ENCODE measurements at places on chromosomes 5 and 9.

GRCh38 chr5:106292654-106293053 is 1378.1 kb downstream of the EFNA5 start:
- DNase-seq: no peak

GRCh38 chr5:35087991-35088390 is 40.2 kb upstream of the AGXT2 start:
- DNase-seq: no peak

DNA sequence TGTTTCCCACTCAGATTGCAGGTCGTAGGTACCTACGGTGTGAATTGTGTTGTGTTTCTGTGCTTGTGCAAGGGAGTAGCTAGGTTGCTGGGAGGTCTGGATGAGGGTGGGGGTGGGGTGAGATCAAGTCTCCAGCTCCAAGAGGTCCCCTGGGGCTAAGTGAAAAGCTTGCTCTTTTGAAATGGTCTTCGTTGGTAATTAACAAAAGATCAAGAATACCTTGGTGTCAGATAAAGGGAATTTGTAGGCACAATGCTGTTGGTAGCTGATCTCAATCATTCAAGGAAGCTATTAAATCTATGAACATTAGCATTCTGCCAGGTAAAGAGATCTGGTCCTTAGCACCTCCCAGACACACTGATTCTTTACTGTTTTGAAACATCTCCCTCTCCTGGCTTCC is 928 bp upstream of the PCDHGC4 start:
- DNase-seq: no peak

- no peak for DNase-seq
Observed at GRCh38 chr9:34985311-34985899, 4.1 kb upstream of the DNAJB5 start.

- DNase-seq: no peak
Observed at GRCh38 chr9:126240835-126241234, 85.8 kb upstream of the MVB12B start.

DNA sequence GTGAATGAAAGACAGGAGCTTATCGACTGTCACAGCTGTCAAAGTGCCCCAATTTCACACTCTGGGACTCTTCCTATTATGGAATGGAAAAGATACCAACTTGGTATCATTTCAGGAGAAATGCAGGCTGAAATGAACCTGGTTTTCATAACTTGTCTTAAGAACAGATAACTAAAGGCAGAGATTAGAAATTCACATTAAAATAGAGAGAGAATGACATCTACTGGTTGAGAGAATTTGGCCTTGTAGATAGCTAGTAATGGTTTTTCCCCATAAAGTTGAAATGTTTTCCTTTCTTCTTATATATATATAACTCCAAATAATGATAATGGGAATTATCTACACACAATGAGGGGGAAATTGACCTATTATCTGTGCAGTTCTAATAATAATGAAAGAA is 600.2 kb upstream of the CCNG1 start:
- DNase-seq: no peak

GRCh38 chr5:141135030-141135717 is at the start of gene PCDHB5:
Gene PCDHB5, plus strand, starts transcription at chr5:141135206. Its CDS starts 229 bp downstream, at chr5:141135435.
- no peak for DNase-seq

DNA sequence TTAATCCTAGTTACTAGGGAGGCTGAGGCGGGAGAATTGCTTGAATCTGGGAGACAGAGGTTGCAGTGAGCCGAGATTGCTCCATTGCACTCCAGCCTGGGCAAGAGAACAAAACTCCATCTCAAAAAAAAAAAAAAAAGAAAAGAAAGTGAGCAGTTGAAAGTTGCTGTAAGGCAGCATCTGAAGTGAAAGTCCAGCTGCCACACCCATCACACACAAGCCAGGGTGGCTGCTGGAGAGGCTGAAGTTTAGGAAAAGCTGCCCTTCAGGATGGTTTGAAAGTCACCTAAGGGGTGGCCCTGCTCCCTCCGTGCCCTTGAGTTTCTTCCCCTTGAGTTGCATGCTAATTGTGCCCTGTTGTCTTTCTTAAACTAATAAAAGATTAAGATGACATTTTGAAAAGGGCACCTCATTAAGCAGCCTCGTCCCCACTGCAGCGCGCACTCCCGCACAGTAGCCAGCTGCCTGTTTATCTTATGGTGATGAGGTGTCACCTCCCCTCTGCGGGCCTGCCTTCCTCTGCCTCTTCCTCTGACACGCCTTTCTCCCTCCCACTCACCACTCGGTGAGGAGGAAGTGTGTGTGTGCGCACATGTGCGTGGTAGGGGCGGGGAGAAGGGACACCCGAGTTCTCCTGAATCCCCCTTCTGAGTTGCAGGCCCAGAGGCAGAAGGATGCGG is 104.2 kb upstream of the PANK3 start:
- DNase-seq: no peak

DNA sequence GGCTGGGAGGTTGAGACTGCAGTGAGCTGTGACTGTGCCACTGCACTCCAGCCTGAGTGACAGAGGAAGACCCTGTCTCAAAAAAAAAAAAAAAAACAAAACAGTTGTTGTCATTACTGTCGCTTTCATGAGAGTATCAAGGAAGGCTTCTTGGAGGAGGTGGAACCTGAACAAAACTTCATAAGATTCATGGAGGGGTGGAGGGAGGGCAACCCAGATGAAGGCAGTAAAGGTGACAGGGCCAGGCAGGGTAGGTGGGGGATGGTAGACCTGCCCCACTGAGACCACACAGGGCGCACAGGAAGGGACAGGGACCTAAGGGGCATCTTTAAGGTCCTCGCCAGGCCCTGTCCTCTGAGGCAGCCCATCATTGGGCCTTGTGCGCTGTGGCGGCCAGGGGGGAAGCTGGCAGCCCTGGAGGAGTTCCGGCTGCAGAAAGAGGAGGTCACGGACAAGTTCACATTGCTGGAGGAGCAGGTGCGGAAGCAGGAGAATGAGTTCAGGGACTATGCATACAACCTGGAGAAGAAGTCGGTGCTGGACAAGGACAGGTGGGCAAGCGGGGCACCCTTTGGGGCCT is 3.5 kb downstream of the CFAP157 start:
- DNase-seq: no peak

- DNase-seq: no peak
Observed at GRCh38 chr5:26563979-26564378, 474.4 kb downstream of the CDH9 start.

DNA sequence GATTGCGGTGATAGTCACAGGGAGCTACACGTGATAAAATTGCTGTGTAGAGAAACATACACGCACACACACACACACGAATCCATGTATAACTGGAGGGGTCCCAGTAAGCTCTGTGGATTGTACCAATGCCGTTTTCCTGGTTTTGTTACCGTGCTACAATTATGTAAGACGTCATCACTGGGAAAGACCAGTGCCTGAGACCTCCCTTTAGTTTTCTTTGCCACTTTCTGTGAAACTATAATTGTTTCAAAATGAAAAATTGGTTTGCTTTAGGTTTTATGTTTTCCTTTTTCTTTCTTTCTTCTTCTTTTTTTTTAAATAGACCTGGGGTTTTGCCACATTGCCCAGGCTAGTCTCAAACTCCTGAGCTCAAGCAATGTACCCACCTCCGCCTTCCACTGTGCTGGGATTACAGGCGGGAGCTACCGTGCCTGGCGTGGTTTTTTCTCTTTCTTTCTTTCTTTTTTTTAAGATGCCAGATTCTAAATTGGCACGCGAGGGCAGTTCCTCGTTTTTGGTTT is 21.3 kb downstream of the OR2V2 start:
- no peak for DNase-seq

GRCh38 chr5:14284392-14285148 is 141.4 kb downstream of the TRIO start:
- DNase-seq: no peak

GRCh38 chr5:22431406-22431805 is 421.7 kb downstream of the CDH12 start:
- no peak for DNase-seq

DNA sequence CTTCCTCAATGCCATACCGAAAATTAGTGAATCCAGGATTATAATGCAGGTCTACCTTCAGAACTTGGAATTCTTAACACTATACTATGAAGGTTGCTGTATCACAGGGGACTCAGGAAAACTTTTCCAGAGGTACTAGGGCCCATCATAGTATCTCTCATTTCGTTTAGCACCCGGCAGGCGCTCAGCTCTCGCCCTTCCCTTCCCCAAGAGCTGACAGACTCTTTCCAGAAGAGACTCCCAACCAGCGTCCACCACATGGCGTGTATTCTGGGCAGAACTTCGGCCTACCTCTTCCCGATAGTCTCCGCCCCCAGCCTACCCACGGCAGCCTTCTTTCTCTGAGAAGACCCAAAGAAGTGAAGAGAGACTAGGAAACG is 271 bp downstream of the NOL8 start:
- no peak for DNase-seq

DNA sequence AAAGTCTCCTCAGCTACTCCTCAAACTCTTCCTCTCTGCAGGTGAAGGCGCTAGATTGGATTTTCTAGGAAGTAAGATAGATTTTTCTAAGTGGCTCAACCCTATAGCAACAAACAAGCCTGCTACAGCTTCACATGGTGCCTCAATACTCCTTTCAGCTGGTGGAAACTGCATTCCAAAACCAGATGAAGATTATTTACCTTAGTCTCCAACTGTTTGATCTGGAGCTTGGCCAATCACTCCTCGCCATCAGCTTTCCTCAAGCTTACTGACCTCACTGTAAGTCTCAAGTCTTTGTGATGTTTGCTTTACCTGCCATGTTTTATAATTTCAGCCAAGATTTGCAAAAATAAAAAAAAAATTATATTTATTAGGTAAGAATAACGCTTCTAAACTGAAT is 622.4 kb downstream of the CHSY3 start:
- no peak for DNase-seq

DNA sequence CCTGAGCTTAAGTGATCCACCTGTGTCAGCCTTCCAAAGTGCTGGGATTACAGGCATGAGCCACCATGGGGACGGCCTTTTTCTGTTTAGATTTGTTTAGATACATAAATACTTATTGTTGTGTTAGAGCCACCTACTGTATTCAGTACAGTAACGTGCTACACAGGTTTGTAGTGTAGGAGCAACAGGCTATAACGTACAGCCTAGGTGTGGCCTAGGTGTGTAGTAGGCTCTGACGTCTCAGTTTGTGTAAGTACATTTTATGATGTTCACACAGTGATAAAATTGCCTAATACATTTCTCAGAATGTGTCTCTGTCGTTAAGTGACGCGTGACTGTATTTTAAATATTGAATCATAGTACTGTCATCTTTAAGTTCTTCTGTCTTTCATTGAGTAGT is 84.1 kb downstream of the MELK start:
- no peak for DNase-seq

DNA sequence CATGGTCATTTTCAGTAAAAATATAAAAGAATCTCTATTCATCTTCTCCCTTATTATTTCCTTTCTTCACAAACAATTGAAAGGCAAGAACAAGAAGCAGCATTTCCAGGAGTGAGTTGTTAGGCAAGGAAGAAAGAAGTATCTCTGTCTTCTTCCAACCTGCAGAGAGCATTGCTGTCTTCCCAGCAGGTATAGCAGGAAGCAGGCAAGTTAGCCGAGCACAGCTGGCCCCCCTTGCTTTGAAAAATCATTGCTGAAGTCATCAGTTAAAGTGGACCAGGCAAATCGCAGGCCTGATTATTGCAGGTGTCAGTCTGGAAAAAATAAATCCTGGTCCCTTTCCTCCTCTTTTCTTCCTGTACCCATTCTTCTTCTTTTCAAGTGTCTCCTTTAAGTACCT is 353.1 kb upstream of the BRINP1 start:
- no peak for DNase-seq

DNA sequence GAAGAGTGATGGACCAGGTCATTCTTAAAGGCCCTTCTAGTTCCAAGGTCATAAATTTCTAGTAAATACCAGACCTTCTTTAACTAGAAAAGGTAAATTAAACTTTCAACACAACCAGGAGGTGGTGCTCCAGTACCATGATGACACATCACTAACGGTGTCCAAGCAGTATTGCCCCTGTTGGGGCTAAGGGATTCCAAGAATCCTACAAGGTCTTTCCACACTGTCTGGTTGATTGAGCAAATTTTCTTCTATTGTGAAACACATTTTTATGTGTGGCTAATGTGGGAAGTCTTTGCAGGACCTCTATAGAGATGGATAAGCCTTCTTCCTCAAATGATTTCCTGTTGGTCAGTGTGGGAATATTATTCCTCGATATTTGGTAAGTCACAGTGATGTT is 459.6 kb upstream of the PAPPA start:
- no peak for DNase-seq

GRCh38 chr9:5971740-5972139 is 43.7 kb downstream of the RANBP6 start:
- no peak for DNase-seq

- DNase-seq: no peak
Observed at GRCh38 chr5:110686270-110686669, 40.2 kb downstream of the TMEM232 start.

- DNase-seq: no peak
Observed at GRCh38 chr5:42494414-42494813, 71.2 kb downstream of the GHR start.

DNA sequence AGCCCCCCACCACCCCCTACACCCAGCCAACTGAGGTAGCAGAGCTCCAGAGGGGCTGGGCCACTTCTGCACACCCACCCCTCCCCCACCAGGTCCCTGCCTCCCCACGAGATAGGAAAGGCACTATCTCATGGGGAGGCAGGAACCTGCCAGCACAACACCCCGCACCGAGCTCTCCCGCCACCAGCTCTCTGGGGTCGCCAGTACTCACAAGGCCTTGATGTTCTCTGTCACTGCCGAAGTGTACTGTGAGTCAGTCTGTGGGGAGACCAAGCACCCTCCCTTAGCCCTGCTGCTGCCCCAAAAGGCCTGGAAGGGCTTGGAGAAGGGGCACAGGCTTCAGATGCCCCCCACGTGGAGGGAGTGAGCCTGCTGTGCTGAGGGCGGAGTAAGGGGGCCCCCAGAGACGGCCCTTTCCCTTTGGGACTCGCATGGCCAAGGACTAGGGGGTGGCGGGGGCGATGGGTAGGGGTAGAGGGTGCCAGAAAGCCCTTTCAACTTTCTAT is 5.9 kb downstream of the MGAT4B start:
- DNase-seq: no peak

GRCh38 chr5:14737291-14737690 is 72.8 kb downstream of the OTULIN start:
- DNase-seq: no peak

DNA sequence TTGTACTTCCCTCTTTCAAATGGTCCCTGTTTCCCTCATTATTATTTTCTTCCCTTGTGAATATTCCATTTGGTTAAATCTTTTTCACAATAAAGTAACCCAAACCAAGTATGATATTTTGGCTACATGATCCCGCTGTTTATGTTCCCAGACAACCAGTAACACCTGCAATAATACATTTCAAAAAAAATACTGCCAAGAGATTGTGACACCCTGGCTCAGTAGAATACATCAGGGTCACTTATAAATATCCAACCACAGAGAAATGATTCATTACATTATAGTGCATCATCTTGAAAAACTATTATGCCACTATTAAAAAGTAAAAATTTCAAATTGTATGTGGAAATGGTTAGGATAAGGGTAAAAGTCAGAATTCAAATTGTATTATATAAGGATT is 7.2 kb upstream of the OXCT1 start:
- DNase-seq: no peak

- no peak for DNase-seq
Observed at GRCh38 chr9:1528456-1528855, 478.3 kb downstream of the DMRT2 start.

GRCh38 chr9:18997151-18997550 is 35.9 kb downstream of the SAXO1 start:
- no peak for DNase-seq

- DNase-seq: no peak
Observed at GRCh38 chr9:8880060-8880459, 1080.5 kb upstream of the DMAC1 start.

Data from hindlimb muscle (tissue), 1 donor.